ENCODE measurements at places on chromosomes 16 and 17.

- no peak for DNase-seq
These were observed 4.4 kb downstream of the GGA2 start for GRCh38 chr16:23505671-23506605.

- no peak for DNase-seq
These were observed 14.3 kb downstream of the ACSF2 start for GRCh38 chr17:50440172-50440837.

GRCh38 chr17:75352079-75352569 is 53.4 kb downstream of the GRB2 start:
- DNase-seq = no peak

DNA sequence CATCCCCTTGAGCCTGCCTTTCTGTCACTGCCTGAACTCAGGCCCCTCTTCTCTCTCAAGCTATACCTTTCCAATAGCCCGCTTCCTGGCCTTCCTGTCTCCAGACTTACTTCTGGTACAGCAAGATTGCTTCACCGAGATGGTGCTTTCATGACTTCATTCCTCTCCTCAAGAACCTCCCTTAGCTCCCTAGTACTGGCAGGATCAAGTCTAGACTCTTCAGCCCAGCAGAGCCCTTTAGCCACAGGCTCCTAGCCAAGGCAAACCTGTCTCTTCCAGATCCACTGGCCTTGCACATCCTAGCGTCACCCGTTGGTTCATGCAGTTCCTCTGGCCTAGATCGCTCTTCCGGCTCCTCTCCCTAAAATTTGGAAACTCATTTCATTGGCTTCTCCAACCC is 6.4 kb upstream of the ATP2A3 start:
- no peak for DNase-seq

- no peak for DNase-seq
These were observed 21.1 kb upstream of the BRD7 start for GRCh38 chr16:50389900-50390299.

GRCh38 chr17:35390663-35391062 is 17.2 kb upstream of the SLFN11 start:
- no peak for DNase-seq

- DNase-seq = no peak
These were observed 22.5 kb downstream of the SLC6A2 start for GRCh38 chr16:55678161-55678821.

DNA sequence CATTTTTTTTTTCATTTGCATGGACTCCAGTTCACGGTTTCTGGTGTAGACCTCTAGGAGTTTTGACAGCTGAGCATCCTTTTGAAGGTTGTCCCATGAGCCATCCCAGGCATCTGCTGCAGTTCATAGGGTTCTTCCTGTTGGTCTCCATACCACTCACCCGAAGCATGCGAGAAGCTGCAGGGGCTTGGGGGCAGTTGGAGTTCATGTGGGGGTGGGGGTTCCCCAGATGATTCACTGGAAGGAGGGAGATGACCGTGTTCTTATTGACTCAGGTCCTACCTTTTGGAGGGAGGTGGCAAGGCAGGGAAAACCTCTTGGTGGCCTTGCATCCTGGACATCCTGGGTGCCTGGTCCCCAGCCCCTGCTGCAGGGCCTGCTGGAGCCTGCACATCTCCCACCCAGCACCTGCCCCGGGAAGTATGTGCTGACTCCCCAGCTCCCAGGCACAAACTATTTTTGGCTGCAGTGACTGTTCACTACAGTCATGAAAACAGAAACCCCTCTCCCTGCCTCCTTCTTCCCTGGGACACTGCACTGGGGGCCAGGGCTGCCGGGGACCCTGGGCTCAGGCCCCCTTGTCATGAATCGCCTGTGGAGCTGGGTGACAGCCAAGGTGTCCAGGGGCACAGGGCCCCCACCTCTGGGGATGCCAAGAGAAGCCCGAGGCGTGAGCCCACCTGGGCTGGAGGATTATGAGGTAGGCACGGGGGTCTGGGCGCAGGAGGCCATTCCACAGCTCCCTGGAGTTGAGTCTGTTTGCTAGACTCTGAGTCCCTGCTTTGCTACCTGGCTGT is 64.9 kb upstream of the LGALS9 start:
- no peak for DNase-seq

DNA sequence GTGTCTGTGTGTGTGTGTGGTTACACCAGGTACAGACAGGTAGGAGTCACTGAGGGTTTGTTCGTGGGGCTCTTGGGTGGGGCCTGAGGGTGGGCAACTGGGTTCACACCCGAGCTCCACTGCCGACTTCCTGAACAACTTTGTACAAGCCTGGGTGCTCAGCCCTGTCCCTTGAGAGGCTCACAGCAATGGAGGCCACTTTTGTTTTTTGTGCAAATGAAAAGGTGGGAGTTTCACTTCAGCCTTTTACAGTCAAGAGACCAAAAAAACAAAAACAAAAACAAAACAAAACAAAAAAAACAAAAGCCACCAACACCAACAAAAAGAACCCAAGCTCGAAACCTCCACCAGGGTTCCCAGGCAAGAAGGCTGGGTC is 2.4 kb downstream of the RHBDF2 start:
- no peak for DNase-seq

GRCh38 chr16:3388325-3388724 is 12.5 kb downstream of the ZSCAN32 start:
- DNase-seq = no peak

DNA sequence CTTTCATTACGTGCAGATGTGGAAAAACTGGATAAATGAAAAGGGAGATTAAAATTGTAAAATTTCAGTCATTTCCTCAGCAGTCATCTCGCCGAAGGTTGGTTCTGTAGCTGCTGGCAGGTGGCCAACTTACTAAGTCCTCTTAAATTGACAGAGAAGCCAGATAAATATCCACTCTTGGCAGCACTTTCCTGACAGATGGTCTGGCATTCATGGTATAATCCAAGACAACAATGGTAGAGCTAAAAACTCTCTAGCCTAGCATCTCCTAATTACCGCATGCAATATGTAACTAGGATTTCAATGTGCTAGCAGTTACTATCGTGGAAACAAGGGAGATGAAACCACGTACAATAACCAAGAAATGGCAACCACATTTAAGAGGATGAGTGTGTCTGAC is 306.3 kb downstream of the CNTNAP4 start:
- DNase-seq = peak; percentile 57

GRCh38 chr17:50027172-50027880 is 28.6 kb upstream of the ITGA3 start:
- DNase-seq = no peak

- DNase-seq = peak; percentile 17
These were observed 2.1 kb upstream of the C17orf78 start for GRCh38 chr17:37373530-37374159.

DNA sequence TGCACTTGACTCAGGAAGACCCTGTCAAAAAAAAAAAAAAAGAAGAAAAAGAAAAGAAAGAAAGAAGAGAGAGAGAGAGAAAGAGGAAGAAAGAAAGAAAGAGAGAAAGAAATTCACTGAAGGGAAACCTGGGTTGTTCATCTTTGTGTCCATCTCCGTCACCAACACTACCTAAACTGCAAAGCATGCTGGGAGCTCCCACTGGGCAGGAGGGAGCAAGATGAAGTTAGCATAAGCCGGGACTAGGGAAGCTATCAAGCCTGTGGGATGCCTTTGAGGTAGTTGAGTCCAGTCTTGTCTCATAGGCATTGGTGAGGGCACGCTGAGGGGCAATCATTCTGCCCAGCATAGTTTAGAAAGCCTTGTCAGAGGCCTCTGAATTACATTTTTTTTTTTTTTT is 7.6 kb upstream of the CBFB start:
- no peak for DNase-seq

DNA sequence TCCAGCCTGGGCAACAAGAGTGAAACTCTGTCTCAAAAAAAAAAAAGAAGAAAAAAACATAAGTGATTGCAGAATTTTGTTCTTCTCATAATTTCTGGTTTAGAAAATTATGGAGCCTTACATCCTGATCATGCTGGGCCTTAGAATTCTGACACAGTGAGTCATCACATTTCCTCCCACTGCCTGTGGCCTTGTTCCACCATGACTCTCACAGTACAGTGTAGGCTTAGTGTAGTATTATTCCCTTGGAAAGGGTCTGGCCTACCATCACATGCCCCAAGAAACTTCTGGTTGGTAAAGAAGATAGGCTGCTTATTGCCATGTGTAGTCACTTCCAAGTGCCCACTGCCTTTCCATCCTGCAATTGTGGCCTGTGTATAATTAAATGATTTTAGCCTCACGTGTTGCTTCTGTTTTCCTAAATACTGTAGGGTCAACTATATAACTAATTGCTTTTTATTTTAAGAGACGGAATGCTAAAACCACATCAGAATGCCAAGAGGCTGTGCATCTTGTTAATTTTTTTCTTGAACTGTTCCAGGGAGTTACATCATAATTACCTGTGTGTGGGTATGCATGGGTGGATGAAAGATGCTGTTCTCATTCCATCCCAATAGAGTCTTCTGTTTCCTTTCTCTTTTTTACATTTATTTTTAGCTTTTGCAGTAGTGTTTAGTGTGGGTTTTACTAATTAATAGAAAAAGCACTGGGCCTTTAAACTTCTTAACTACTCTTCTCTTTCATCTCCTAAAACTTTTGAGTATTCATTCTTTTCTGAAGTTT is 25.9 kb downstream of the OGFOD1 start:
- no peak for DNase-seq

DNA sequence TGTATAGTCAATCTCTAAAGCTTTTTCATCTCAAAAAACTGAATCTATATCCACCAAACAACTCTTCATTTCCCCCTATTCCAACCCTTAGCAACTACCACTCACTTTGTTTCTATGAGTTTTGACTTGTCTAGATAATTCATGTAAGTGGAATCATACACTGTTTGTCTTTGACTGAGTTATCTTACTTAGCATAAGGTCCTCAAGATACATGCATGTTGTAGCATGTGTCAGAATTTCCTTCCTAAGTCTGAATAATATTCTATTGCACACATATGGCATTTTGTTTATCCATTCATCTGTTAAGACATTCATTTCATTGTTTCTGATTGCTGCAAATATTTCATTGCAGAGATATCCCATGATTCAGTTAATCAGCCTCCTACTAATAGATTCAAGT is 72.2 kb downstream of the SSH2 start:
- no peak for DNase-seq

DNA sequence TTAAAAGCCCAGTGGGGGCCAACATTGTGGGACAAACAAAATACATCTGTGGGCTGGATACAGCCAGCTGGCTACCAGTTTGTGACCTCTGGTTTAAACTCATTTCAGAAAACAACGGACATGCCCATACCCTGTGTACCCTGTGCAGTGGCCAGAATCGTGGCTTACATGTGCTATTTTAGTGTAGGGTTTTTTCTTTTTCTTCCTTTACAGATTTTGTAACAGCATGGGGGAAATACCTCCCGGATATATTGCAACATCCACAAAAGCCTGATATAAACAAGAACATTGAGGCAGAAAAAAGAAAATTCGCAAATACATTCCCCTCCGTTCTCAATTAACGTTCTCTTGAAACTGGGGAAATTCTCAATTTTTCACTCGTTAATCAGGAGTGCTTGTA is 7.3 kb downstream of the HS3ST4 start:
- no peak for DNase-seq

DNA sequence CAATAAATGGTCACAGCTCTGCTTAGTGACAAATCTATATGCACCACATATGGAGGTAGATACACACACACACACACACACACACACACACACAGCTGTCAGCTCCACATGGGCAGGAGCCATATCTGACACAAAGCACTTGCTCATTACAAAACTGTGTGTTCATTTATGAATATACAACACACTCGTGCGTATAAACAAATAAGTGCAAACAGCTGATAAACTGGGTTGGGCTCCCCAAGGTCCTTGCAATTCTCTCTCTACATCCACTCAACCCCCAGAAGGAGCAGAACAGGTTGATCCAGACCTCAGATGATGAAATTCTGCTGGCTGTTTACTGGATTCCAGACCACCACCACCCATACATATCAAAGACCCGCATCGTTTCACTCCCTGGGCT is 140.7 kb downstream of the XYLT1 start:
- no peak for DNase-seq

DNA sequence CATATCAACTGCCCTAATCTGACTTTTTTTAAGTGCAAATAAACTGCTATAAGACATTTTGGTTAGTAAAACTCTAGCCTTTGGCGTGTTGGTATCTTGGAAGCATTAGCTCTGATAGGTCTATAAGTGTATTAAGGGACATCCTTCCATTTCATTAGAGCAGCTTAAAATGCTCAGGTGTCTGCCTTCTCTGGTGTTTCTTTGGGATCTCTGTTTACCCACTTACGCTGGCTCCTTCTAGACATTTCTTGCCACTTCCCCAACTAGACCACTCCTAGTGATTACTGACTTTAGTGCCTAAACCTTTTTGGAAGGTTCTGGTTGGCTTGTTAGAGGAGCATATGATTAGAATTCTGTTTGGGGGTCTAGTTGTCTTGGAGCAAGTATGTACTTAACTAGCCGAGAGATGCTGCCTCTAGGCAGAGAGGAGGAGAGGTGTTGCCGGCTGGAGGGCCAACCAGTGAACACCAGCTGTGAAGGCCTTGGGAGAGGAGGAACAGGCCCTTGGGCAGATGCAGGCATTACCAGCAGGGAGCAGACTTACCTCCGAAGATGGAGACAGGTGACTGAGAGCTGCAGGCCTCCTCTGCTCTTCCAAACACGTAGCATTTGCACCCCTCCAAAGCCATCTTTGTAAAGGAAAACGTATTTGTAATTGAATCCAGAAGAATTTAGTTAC is 15.2 kb upstream of the CLEC18C start:
- DNase-seq = no peak

GRCh38 chr16:57878586-57878985 is 76.3 kb upstream of the KIFC3 start:
- no peak for DNase-seq

DNA sequence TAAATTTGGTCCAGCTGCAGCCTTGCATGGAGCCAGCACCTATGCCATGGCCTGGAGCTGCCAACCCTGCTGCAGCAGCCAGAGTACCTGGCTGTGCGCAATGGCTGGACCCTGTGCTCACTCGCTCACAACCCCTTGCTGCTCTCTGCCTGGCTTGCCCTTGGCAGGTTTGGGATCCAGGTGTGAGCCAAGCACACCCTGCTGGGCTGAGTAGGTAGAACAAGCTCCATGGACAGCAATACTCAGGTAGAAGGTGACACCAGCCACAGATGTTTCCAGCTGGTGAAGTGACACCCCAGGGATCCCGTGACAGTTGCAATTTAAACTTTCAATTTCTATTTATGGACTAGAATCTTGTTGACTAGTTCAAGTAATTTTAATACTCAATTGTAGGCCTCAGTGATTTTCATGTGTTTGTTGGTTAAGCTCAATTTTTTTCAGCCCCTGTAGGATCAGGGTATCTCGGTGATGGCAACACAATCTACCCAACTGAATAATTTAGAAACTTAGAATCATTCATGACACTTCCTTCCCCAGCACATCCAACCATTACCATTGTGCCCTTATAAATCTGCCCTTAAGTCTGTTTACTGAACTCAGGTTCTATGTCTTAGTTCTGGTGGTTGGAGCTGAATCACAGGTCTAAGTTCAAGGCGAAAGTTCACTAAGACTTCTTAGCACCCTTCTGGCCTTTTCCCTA is 480.0 kb downstream of the PMP22 start:
- DNase-seq = no peak

All from NCI-H1417 treated with DMSO at 0.1 percent for 48 hours (cell line).